MCF 10A (cell line): ENCODE measurements at places on chromosomes 4 and X. TPM values are rescaled to one million over a fixed set of nuclear protein-coding genes. Genes with fewer than 3 reads are reported as not detected.

DNA sequence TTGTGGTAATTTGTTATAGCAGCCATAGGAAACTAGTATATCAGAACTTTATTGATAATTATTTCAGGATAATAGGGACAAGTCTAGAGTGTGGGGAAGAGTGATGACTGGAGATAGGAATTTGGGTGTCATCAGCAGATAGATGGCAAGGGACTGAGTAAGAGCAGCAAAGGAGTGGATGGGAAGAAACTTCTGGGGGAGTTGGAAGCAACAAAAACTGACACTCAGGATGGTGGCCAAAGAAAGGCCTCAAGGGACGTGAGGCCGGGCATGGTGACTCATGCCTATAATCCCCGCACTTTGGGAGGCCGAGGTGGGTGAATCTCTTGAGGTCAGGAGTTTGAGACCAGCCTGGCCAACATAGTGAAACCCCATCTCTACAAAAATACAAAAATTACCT is 9.1 kb upstream of the SLC25A5 start:
- peaks cover 11% of the 10 kb centered on the region for H3K4me1 ChIP-seq
- H3K4me3 ChIP-seq, result no peak overlapping the region
- H3K27me3 ChIP-seq, result no peaks in the 10 kb centered on the region
- peaks cover 6% of the 10 kb centered on the region for H3K36me3 ChIP-seq
- peak overlapping the region; percentile 25 for H3K27ac ChIP-seq

DNA sequence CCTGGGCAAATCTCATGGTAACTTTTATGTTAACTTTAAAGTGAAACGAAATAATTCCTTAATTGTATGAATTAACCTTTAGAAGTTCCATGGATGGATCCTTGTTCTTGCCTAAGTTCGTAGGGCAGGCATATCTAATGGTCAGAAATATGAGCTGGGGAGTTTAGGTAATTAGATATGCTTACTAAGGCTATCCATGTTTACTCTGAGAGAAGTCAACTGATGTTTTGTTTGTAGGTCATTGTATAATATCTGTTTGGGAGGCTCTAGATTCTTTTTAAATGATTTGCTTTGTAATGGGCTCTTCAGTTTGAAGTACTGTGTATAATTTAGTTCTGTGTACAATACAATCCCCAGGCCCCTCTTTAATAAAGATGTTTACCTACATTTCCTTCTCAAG is 117.0 kb downstream of the DCK start:
- H3K4me3 ChIP-seq, result no peak overlapping the region
- no peak overlapping the region for H3K27ac ChIP-seq
- no peak for DNase-seq
- no peaks in the 10 kb centered on the region for H3K4me1 ChIP-seq
- no peaks in the 10 kb centered on the region for H3K36me3 ChIP-seq
- H3K27me3 ChIP-seq, result no peaks in the 10 kb centered on the region

GRCh38 chr4:87050596-87050995 is 115.8 kb downstream of the AFF1 start:
- H3K27ac ChIP-seq, result no peak overlapping the region
- peaks cover 19% of the 10 kb centered on the region for H3K4me1 ChIP-seq
- no peak overlapping the region for H3K4me3 ChIP-seq
- H3K36me3 ChIP-seq, result peaks cover 57% of the 10 kb centered on the region
- no peaks in the 10 kb centered on the region for H3K27me3 ChIP-seq

Gene TBX22
- total RNA-seq, result not detected in 2 replicates

DNA sequence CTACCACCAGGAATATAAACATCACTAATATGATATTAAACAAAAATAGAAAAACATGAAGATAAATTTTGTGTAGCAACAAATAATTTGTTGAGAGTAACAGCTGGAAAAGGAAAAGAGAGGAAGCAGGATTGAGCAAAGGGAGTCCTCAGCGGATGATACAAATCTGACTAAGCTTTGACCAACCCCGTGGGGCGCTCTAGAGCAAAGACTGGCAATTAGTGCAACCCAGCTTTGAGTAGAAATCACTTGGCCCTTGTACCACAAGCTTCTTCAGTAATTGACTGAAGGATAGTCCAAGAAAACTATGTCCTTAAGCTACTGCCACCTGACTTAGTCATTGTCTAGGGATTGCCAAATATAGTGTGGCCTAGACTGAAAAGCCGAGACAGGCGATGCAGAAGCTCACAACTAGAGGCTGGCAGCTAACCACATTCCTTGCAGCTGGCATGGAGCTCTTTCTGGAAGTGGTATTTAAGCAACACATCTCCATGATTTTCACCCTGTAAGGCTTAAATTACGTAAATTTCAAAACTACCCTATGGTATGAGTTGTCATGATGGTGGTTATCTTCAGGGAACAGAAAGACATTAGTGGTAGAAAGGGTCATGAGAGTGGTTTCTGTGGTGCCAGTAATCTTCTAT is 396.0 kb downstream of the PDGFC start:
- no peaks in the 10 kb centered on the region for H3K36me3 ChIP-seq
- H3K4me3 ChIP-seq, result no peak overlapping the region
- peak overlapping the region; percentile 23 for H3K27ac ChIP-seq
- H3K27me3 ChIP-seq, result no peaks in the 10 kb centered on the region

GRCh38 chr4:145694929-145695328 is 15.0 kb downstream of the C4orf51 start:
- no peak overlapping the region for H3K27ac ChIP-seq
- no peak for DNase-seq
- no peaks in the 10 kb centered on the region for H3K4me1 ChIP-seq
- no peaks in the 10 kb centered on the region for H3K36me3 ChIP-seq
- H3K4me3 ChIP-seq, result no peak overlapping the region

- H3K4me1 ChIP-seq, result peaks cover 45% of the 10 kb centered on the region
- H3K4me3 ChIP-seq, result no peak overlapping the region
- no peak for DNase-seq
- no peaks in the 10 kb centered on the region for H3K36me3 ChIP-seq
- H3K27ac ChIP-seq, result peak overlapping the region; percentile 87
- no peaks in the 10 kb centered on the region for H3K27me3 ChIP-seq
Observed at GRCh38 chr4:38566806-38567398, 97.1 kb upstream of the KLF3 start.

Gene TAF7L
- 0.21 TPM in 1 of 2 replicates, not detected in the other for total RNA-seq

GRCh38 chr4:87575408-87575807 is 32.9 kb upstream of the DSPP start:
- H3K4me1 ChIP-seq, result peaks cover 21% of the 10 kb centered on the region
- H3K27me3 ChIP-seq, result no peaks in the 10 kb centered on the region
- no peak for DNase-seq
- no peak overlapping the region for H3K4me3 ChIP-seq

DNA sequence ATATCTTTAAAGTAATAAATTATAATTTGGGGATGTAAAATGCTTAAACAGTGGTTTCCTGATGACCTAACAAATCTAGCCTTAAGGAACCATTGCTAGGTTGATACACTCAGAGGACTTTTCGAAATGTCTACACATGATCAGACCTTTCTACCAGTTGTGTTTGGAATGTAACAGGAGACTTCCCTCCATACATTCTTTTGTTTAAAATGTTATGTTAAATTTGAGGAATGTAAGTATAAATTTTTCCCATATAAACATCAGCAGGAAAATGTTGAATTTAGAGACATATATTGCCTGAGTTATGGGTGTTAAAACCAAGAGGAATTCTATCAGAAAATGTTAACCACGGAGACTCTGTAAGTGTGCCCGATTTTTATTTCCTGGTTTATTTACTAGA is 190.6 kb upstream of the SPRY1 start:
- DNase-seq, result no peak
- H3K27ac ChIP-seq, result no peak overlapping the region
- no peaks in the 10 kb centered on the region for H3K4me1 ChIP-seq
- no peaks in the 10 kb centered on the region for H3K36me3 ChIP-seq
- H3K27me3 ChIP-seq, result no peaks in the 10 kb centered on the region

Gene APOOL
- total RNA-seq, result 26.3 and 33.8 TPM in 2 replicates

GRCh38 chr4:8410641-8411271 is 29.8 kb downstream of the ACOX3 start:
- H3K36me3 ChIP-seq, result peaks cover 25% of the 10 kb centered on the region
- DNase-seq, result peak; percentile 60
- no peak overlapping the region for H3K4me3 ChIP-seq
